Kidney (tissue), 22 donors: ENCODE measurements at places on chromosomes 11 and 22. TPM values are rescaled to one million over a fixed set of nuclear protein-coding genes. Genes with fewer than 3 reads are reported as not detected.
A peak's percentile ranks its signal among the peaks of the same experiment; 100 is the strongest.

- no peaks in the 10 kb centered on the region for H3K36me3 ChIP-seq
- no peak for DNase-seq
- H3K27me3 ChIP-seq, result no peaks in the 10 kb centered on the region
- no peak overlapping the region for H3K4me3 ChIP-seq
These were observed 493.5 kb downstream of the DLG2 start for GRCh38 chr11:85133636-85134035.

DNA sequence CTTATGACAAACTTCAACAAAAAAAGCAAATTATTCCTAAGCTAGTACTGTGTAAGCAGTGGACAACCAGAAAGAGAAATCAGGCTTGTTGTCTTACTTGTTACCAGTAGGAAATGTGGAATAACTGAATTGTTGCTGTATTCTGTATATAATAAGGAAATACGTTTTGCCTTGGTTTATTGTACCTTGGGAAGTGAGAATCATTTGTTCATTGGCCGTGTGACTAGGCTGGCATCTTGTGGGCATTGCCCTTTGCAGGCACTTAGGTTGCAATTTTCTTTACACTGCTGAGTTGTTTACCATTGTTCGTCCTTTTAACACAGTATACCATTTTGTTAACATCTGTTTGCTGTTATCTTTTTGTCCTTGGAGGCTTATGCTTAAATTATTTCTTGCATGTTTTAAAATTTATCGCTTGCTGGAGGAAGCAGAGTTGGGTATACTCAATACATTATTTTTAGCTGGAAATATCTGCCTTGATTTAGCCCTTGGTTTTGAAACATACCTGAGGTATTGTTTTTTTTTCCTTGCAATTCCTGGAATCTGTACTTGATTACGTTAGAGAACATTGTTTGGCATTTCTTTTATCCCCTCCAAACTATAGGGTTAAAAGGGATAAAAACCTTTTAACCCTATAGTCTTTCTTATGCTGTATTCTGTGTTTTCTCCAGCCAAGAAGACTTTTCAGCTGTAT, 109.3 kb downstream of the DDX10 start:
- no peak overlapping the region for H3K27ac ChIP-seq
- H3K4me3 ChIP-seq, result no peak overlapping the region
- no peaks in the 10 kb centered on the region for H3K36me3 ChIP-seq
- H3K4me1 ChIP-seq, result no peaks in the 10 kb centered on the region
- DNase-seq, result no peak

DNA sequence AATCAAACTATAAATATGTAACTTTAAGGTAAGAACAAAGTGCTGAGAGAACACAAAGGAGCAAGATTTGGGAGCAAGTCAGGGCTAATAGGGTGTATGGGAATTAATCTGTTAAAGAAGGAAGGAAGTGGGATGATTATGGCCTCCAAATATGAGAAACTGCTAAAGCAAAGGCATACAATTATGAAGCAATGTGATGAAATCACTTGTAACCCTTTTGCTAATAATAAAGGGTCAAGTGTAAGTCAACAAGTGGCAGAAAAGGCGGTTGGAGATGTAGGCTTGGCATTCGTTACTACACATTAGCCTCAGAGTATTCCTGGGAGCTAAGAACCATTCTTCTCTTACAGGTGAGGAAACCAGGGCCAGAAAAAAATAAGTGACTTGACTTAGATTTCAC, 1002.3 kb upstream of the TENM4 start:
- H3K27me3 ChIP-seq, result no peaks in the 10 kb centered on the region
- H3K27ac ChIP-seq, result no peak overlapping the region
- H3K4me3 ChIP-seq, result no peak overlapping the region
- no peaks in the 10 kb centered on the region for H3K4me1 ChIP-seq
- H3K36me3 ChIP-seq, result no peaks in the 10 kb centered on the region
- no peak for DNase-seq

- DNase-seq, result no peak
- H3K36me3 ChIP-seq, result peaks cover 2% of the 10 kb centered on the region
- peaks cover 2% of the 10 kb centered on the region for H3K4me1 ChIP-seq
- H3K27me3 ChIP-seq, result no peaks in the 10 kb centered on the region
- H3K27ac ChIP-seq, result peak overlapping the region; percentile 60
- H3K4me3 ChIP-seq, result peak overlapping the region; percentile 75
These were observed 2.9 kb downstream of the TSKU start for GRCh38 chr11:76786016-76786415.

- no peaks in the 10 kb centered on the region for H3K36me3 ChIP-seq
- no peak overlapping the region for H3K4me3 ChIP-seq
- H3K27me3 ChIP-seq, result no peaks in the 10 kb centered on the region
- H3K4me1 ChIP-seq, result no peaks in the 10 kb centered on the region
- peak; percentile 76 for DNase-seq
These were observed 335.3 kb downstream of the CTTN start for GRCh38 chr11:70733327-70734325.

DNA sequence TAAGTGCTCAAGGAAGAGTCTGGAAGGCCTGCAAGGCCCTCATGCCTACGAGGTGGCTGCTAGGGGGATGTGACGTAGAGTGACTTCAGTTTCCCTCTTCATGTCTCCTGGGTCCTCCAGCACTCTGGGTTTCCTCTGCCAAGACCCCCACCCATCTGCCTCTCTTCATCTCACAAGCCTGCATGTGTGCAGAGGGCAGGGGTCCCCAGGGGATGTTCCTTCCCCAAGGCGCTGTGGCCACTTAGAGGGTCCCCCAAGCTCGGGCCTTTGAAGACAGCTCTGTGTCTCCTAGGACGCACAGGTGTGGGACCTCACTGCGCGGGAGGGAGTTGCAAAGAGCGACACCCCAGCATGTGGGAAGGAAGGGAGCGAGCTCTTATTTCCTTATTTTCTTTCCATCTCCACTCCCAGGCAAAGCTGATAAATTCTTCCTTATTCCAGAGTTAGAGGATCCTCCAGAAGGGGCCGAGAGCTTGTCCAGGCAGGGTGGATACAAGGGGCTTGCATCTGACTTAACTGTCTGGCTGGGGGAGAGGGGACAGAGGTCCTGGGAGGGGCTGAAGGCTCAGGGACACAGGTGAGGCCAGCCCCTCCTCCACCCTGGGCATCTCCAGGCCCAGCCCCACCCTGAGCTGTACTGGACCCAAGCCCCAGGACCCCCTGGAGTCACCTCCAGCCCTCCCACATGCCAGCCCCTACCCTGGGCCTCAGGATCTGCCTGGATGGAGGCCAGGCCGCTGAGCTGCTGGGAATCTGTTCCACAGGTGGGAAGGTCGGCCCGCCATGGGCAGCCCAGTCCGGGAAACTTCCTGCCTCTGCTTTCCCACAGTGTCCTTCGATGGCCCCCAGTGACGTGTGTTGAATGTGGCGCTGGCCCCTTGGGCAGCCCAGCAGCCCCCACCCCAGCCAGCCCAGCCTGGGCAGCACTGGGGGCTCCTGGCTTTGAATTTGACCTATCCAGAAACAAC, 59.7 kb upstream of the KCNQ1OT1 start:
- H3K4me1 ChIP-seq, result peaks cover 9% of the 10 kb centered on the region
- H3K27me3 ChIP-seq, result no peaks in the 10 kb centered on the region
- no peak overlapping the region for H3K4me3 ChIP-seq
- peak; percentile 84 for DNase-seq
- peaks cover 2% of the 10 kb centered on the region for H3K36me3 ChIP-seq

GRCh38 chr22:46618667-46619066, 1.5 kb upstream of the GRAMD4 start:
- H3K4me1 ChIP-seq, result no peaks in the 10 kb centered on the region
- no peaks in the 10 kb centered on the region for H3K36me3 ChIP-seq
- no peak overlapping the region for H3K27ac ChIP-seq
- no peak for DNase-seq

The SLC16A8 gene
- total RNA-seq, result 0.31 TPM

The TCF20 gene
- total RNA-seq, result 63.6 TPM

The DBX1 gene
- total RNA-seq, result not detected

The IFITM1 gene
- 440 TPM for total RNA-seq

The APOA1 gene
- total RNA-seq, result not detected

The APOA4 gene
- not detected for total RNA-seq
